ENCODE measurements at places on chromosomes 3 and 15.

DNA sequence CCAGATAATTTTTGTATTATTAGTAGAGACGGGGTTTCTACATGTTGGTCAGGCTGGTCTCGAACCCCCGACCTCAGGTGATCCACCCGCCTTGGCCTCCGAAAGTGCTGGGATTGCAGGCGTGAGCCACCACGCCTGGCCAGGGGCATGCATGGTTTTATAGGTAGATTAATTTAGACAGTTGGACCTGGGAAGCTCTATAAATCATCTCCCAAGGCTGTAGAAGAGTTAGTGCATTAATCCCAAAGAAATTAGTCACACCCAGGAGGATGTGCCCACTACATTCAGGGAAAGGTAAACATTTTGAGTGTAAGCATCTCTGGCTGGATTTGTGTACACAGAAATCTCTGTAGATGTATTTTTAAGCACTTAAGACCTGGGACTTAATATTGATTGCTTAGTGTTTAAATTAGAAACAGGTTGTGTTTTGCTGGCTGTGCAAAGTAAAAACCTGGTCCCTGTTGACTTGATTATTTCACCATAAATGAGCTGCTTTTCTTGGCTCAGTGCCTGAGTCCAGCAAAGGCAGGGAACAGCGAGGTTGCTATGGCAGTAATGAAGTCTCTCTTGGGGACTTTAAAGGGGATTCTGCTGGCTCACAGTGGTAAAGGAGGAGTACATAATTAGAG is 19.2 kb downstream of the EXOSC7 start:
- peak; percentile 84 for DNase-seq

DNA sequence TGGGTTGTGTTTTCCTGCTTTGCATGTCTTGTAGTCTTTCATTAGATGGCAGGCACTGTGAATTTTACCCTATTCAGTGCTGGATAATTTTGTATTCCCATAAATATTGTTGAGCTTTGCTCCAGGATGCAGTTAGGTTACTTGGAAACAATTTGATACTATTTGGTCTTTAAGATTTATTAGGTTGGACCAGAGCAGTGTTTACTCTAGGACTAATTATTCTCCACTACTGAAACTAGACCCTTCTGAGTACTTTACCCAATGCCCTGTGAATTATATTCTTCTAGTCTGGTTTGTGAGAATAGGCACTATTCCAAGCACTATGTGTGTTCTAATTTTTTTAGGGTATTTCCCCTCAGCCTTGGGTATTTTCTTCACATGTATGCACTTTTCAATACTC is 37.8 kb upstream of the TASOR start:
- DNase-seq, result no peak

DNA sequence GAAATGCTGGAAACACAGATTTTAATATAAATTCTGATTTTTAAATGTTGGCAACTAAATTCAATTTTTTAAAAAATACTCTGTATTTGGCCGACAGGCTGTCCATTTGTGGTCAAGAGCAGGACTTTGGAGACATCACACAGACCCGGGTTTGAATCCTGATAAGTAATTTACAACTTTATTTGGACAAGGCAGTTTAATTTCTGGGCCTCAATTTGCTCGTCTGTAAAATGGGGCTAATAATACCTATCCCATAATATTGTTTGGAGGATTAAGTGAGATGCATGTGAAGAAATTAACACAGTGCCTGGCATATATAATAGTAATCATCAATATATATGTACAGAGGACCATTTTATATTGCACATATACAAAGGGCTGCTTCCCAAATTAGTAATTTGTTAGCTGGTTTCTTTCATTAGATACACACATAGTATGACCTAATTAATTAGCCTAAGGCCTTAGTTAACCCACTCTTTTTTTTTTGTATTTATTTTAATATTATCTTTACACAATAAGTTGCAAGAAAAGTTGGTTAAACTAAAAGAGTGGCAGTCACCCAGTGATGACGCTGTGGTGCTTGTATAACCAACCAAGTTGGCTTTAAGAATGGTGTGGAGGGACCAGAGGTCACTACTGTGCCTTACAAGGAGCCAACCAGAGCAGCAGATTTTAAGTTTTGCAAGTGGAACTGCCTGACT is 665 bp downstream of the PIGB start:
- DNase-seq, result no peak

DNA sequence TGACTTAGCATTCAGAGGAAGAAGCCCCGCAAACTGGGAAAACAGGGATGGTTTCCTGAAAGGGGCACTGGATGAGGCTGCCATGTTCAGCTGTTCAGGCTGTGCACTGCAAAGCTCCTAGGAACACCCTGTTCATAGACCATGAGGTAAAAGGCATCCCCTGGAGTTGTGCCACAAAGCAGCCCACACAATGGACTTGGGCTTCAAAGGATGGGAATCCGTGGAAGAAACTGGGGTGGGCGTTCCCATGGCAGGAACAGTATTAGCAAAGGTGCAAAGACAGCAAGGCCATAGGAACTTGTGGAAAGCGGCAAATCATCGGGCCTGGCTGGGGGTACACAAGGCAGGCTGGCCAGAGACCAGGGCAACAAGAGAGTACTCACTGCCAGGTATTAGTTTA is 8.9 kb downstream of the OXTR start:
- no peak for DNase-seq

- DNase-seq, result no peak
Observed at GRCh38 chr3:95615592-95616310, 1198.6 kb upstream of the EPHA6 start.

GRCh38 chr15:66941108-66941711 is 124.2 kb upstream of the SMAD3 start:
- DNase-seq, result peak; percentile 66

GRCh38 chr3:51024765-51025632 is 350.3 kb downstream of the DOCK3 start:
- DNase-seq, result peak; percentile 73

DNA sequence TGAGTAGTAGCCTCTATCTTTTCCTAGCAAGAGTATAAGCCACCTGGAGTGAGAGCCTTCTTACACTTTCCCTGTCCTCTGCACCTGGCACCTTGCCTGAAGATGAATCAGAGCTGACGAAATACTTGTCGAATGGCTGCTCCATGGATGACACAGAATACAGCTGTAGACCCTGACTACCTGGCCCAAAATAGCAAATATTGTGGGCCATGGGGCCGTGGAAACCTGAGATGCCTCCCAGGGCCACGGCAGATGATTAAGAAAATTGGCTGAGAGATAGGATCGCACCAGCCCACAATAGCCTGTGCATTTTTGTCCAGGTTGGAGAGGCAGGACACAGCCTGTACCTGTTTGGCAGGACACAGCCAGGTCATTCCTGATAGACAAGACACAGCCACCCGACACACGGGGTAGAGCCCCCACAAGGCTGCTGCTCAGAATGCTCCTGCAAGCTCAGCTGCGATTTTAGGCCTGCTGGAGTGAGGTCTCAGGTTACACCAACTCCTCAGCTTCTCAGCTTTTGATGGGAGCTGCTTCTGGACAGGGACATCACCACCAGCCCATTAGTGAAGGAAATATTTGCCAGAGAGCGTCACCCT is 22.9 kb upstream of the TPM1 start:
- DNase-seq, result peak; percentile 86

- no peak for DNase-seq
Observed at GRCh38 chr15:66390678-66391077, 4.0 kb downstream of the MAP2K1 start.

- no peak for DNase-seq
Observed at GRCh38 chr15:59678620-59679019, 10.5 kb downstream of the BNIP2 start.

- no peak for DNase-seq
Observed at GRCh38 chr15:92399271-92399950, 5.7 kb downstream of the ST8SIA2 start.
